ENCODE measurements at places on chromosomes 5 and 9.

DNA sequence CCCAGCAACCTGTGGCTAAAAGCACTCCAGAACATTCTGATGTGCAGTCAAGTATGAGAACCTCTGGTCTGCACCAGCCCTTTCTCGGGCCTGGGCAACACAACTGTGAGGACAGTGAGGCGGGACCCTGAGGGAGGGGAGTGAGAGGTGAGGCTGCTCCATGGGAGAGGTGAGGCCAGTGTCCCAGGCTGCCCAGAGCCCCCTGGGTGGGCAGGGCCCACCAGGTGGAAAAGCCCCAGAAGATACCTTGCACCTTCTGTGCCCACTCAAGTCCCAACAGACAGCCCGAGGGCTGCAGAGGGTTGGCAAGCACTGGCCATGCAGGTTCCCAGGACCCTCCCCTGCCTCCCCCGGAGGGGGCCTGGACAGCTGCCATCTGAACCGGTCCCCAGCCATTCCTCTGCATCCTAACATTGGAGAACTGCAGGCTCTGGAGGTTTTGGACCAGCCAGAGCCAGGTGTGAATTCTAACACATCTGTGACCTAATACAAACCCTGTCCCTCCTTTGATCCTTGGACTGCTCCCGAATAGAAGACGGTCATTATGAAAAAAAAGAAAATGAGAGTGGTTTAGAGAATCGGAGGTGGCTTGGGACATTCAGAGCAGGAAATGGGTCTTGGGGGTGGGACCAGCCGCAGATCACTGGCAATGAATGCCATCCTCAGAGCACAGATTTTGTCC is 57.0 kb downstream of the DUSP1 start:
- no peak for DNase-seq

DNA sequence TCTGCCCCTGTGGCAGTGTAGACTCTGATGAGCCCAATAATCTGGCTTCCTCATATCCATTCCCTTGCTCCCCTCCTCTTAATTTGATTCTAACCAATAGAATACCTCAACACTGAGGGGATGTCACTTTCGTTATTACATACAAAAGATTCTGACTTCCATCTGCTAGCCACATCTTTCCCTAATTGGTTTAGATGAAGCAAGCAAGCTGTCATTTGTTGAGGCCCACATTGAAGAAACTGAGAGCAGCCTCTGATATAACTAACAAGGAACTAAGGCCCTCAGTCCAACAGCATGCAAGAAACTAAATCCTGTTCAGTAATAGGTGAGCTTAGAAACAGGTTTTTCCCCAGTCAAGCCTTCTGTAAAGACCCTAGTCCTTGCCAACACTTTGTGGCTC is 5.8 kb downstream of the ADAMTS6 start:
- DNase-seq = no peak

- DNase-seq = no peak
Observed at GRCh38 chr5:178496642-178497041, 93.6 kb downstream of the COL23A1 start.

DNA sequence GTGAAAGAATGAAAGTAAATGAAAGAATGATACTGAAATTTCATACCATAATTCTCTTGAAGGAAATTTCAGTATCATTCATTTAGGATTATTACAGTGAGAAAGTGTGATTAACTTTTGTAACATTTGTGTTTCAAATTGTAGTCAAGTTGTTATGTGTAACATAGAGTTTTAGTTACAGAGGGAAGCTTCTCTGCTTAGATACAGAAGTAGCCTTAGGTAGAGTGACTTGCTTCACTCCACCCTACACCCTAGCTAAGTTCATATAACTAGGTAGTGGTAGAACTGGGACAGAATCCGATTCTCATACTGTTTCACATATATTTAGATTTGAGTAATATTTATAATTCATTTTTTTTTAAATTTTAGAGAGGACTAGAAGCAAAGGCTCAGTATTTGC is 9.0 kb downstream of the RASA1 start:
- DNase-seq = no peak

Data from activated gamma-delta T cell treated with Interleukin-2 at 50 U/mL for 16 hours (primary cell).